Activated CD8-positive, alpha-beta memory T cell treated with anti-CD3 and anti-CD28 coated beads for 1 hour (primary cell): ENCODE measurements at places on chromosomes 7 and 10.

GRCh38 chr10:7501157-7501556, 90.3 kb upstream of the SFMBT2 start:
- no peak for DNase-seq

DNA sequence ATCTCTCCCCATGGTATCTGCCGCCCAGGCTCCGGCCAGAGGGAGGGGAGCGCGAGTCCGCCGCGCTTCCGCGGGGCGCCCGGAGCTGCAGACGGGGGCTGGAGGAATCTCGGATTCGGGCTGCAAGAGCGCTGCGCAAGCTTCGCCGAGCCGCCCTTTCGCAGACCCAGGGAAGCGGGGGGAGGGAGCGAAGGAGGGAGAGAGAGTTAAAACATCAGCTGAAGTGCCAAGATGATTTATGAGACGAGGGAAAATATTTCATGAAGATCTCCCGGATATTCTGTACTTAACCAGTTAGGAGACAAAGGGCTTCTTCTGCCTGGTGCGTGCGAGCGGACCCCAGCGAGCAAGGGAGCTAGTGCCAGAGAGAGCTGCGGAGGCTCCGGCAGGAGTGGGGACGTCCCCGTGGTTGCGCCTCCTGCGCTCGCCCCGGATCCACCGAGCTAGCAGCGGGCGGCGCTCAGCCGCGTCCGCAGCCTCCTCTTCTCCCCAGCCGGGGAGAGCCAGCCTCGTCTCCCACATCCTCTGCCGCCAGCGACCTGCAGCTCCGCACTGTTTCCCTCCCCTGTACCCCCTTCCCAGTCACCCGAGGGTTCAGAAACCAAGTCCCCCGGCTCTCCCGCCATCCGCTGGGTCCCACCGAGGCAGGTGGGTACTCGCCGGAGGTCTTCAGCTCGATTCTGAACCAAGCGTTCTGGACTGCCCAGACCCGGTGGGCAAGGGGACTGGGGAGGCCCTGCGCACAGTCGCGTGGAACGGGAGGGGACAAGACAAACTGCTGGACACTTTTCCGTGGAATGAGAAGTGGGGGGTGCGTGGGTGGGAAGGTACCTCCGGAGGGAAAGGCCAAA, 1.0 kb upstream of the PAX2 start:
- no peak for DNase-seq

DNA sequence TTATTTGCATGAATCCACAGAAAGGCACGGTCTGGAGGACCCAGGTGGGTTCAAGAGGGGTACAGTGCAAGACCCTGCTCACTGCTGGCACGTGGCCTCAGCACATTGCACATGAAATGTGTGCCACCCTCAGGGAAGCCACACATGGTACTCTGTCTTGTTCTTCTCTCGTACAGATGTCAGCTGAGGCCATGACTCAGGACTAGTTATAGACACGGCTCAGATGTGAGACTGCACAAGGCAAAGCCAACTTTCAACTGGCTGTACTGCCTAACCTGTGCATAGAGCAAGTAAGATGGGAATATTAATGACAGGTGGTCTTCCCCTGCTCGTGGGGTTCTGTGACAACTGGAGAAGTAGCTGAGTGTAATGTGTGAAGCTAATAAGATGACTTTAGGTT, 249.4 kb upstream of the CTBP2 start:
- no peak for DNase-seq

DNA sequence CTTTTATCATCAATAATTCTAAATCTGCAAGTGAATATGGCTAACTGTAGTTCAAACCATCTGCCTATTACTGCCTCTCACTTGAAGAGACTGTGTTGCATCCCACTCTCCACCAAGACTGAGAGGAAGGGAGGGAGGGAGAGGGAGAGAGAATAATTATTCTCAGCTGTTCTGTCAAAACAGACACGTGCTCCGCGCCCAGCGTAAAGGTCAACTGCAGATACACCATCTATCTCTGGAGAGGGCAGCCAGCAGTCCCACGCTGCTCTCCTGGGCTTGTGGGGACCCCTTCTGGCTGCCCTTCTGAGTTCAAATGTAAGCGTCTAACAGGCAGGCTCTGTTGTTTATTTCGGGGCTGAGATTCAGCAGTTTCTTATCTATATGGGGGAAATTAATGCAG, 625.5 kb upstream of the GALNT17 start:
- DNase-seq = no peak

GRCh38 chr10:77355844-77356243, 281.8 kb downstream of the KCNMA1 start:
- DNase-seq = no peak

DNA sequence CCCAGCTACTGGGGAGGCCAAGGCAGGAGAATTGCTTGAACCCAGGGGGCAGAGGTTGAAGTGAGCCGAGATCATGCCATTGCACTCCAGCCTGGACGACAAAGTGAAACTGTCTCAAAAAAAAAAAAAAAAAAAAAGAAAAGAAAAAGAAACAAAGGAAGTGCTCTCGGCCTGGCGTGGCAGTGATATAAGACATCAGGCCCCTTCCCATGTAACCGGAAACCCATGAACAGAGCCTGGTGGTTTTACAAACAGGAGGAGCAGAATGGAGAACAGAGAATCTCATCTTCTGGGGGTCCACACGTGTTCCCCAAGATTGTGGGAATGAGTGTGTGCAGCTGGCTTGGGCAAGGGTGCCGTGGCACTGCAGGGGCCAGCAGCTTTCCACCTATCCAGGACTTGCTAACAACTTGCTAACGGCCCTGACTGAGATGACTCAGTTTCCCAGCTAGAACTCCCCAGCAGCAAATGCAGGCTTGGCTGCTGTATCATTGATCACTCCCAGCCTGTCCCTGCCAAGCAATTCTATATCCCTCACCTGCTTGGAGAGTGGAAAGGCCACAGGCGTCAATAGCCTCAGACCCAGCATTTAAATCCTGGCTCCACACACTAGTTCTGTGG, 103.0 kb downstream of the COL26A1 start:
- no peak for DNase-seq
